HuH-7.5 (cell line): ENCODE measurements at places on chromosomes 11 and 22.

DNA sequence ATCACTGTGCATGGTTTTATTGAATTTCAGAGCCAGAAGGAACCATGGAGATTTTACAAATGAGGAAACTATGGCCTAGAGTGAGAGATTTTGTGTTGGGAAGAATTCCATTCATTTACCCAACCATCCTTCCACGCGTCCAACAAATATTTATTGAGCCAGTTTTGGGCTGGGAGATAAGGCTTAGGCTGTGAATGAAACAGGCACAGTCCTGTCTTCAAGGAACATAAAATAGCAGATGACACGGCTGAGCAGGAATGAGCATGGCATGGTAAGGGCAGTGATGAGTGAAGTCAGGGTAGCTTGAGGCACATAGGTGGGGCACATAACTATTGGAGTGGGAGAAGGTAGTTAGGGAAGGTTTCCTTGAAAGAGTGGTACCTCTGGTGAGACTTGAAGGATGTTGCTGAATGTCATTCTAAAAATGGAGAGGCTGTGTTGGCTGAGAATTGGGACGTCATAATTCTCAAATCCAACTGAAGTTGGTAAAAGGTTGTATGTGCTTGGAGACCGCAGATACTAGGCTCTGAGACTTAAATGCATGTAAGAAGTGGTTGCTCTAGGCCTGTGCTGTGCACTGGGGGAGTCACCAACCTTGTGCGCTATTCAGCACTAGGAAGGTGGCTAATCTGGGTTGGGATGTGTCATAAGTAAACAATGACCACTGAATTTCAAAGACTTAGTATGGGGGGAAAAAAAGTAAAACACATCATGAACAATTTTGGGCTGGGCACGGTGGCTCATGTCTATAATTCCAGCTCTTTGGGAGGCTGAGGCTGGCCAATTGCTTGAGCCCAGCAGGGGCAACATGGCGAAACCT, 51.9 kb downstream of the TEAD1 start:
- no peak for DNase-seq

- DNase-seq, result no peak
These were observed 3.8 kb upstream of the CTSD start for GRCh38 chr11:1767399-1768140.

- no peak for DNase-seq
These were observed 24.3 kb downstream of the GLYATL1 start for GRCh38 chr11:58963551-58964104.

DNA sequence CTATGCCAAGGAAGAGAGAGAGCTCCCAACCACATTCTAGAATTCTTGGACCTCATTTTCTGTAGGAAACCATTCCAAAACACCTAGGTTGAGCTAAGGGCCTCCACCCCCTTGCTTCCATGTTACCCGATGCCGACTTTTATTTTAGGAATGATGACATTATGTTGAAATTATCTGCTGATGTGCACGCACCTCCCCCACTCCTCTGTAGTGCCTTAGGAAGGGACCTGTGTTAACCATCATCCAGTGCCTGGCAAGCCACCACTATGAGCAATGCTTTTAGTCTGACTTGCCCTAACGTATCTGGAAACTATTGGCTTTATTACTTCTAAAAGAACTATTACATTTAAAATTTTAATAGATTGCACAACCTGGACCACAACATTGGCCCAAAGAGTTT, 42.1 kb downstream of the NCAPD3 start:
- DNase-seq, result no peak

- DNase-seq, result no peak
These were observed 46.2 kb downstream of the FAM83F start for GRCh38 chr22:40040927-40041326.

GRCh38 chr11:68825571-68825970, 16.1 kb downstream of the CPT1A start:
- DNase-seq, result peak; percentile 76

- DNase-seq, result peak; percentile 78
These were observed at the start of gene SGSM1 for GRCh38 chr22:24805790-24806662. TSS of gene SGSM1 (plus strand) at chr22:24806211. CDS start at chr22:24806326, 115 bp downstream.

DNA sequence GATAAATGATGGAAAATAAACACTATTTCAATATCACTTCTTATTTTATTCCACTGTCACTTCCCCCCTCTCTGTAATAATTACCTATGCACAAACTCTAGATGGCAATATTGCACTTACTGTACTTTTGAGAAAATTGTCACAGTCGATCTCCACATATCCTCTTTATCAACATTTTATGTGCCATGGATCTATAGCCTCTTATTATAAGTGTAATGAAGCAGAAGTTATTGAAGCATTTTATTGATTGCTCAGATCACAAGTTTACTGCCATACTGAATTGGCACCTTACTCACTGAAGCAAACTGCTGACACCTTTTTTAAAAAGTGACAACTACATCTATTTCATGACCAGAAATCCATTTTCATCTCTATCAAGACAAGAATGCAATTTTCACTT, 133.4 kb downstream of the DCDC1 start:
- DNase-seq, result no peak

- DNase-seq, result peak; percentile 69
These were observed 89.8 kb downstream of the RPS6KA4 start for GRCh38 chr11:64448599-64449380.

DNA sequence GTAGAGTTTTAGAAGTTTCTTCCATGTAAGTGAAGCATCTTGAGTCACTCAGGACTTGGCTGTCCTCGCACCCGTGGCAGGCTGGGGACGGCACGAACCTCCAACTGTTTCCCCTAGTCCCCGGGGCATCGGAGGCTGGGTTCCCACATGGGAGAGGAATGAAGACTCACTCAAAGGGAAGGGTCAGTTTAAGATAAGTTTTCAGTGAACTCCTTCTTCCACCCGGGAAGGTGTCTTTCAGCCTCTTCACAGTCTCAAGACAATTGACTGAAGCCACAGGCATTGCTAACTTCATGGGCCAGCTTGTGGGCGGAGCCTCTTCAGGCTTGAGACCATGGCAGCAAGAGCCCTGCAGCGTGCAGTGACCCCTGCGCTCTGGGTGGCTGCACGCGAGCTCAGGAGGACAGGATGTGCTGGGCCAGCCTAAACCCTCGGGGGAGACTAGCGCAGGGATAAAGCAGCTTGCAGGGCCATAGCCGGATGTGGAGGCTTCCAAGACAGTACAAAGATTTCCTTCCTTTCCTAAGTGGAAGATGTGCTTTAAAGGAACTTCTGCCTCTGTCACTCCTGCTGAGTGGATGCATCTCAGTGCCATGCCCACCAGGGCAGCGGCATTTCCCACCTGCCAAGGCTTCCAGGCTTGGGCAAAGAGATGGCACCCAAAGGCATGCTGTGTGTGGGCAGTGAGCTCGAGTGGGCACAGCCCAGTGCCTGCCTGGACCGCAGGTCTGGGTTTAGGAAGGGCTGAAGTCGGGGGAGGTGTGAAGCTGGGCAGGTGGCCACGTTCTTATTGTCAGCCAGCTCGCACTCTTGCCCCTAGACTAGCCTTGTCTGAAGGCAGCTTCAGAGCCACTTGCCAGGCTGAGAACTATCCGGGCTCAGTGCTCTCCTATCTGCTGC, 32.9 kb downstream of the PPIL2 start:
- DNase-seq, result no peak

- DNase-seq, result no peak
These were observed 7.5 kb upstream of the SYT8 start for GRCh38 chr11:1827095-1827813.

- DNase-seq, result no peak
These were observed 37.2 kb downstream of the CELSR1 start for GRCh38 chr22:46500201-46500600.

DNA sequence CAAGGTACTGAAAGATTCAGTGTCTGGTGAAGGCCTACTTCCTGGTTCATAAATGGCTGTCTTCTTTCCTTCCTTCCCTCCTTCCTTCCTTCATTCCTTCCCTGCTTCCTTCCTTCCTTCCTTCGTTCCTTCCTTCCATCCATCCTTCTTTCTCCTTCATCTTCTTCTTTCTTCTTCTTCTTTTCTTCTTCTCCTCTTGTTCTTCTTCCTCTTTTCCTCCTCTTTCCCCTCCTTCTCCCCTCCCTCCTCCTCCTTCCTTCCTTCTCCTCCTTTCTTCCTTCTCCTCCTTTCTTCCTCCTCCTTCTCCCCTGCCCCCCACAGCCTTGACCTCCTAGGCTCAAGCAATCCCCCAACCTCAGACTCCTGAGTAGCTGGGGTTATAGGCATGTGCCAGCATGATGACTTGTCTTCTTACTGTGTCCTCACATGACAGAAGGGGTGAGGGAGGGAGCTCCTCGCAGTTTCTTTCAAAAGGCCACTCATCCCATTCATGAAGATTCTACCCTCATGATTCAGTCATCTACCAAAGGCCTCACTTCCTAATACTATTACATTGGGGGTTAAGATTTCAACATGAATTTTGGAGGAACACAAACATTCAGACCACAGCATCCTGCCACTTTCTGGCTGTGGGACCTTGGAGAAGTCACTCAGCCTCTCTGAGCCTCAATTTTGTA, 22.6 kb upstream of the CCDC134 start:
- DNase-seq, result no peak

- no peak for DNase-seq
These were observed 265.8 kb downstream of the TTC28 start for GRCh38 chr22:28413612-28414399.

DNA sequence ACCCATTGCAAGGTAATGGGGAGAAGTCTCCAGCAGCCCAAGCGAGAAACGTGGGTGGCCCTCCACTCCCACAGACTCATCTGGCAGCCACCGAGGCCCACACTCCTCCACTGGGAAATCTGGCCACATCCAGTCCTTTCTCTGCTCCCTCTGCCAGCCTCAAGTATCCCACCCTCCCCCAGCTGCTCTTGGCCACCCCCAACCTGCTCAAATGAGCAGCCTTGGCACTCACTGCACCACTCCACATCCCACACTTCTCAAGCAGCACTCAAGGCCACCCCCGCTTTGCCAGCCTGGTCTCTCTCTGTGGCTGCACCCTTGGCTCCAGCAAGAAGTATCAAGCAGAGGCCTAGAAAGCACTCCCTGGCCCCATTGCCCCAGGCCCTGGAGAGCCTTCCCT, 28.2 kb downstream of the SLC22A12 start:
- DNase-seq, result no peak

GRCh38 chr11:112780351-112781087, 180.7 kb upstream of the NCAM1 start:
- no peak for DNase-seq

- no peak for DNase-seq
These were observed 11.8 kb downstream of the DGCR8 start for GRCh38 chr22:20091690-20092476.
